ENCODE measurements at places on chromosomes 3 and 15.

- no peak for DNase-seq
These were observed 287.0 kb downstream of the SI start for GRCh38 chr3:164791263-164791662.

- DNase-seq, result no peak
These were observed 37.2 kb upstream of the CSPG4 start for GRCh38 chr15:75749820-75750219.

DNA sequence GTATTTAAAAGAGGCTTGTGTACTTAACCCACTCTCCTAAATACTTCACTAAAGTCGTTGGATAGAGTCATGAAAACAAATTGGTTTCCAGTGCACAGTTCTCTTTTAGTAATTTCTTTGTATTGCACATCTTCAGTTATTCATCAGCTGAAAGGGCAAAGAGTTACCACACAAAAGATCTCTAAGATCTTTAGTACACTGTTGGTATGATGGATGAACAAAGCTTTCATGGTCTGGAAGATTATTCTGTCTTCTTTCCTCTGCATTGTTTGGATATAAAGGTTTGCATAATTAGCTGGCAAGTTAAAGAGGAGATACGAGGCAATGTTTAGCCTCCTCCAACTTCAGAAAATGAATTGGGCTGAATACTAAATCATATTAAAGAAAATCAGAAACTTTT is 40.5 kb downstream of the BCHE start:
- DNase-seq, result no peak

GRCh38 chr3:191549357-191549756 is 88.4 kb downstream of the PYDC2 start:
- DNase-seq, result no peak

DNA sequence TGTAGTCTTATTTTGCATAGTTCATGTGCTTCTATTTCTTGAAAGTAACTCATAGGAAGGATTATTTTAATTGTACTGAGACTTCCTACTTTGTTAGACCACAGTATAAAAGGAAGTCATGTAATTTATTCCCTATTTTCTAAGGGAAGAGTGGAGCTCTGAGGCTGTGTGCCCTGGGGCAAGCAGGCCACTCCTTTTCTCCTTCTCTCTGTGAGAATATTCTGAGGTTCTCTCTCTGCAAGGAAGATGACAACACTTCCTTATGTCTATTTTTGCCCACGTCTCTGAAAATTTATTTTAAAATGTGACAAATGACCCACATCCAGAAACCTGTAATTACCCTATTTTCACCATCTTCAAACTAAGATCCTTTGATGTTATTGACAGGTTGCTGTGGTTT is 11.0 kb downstream of the KCTD6 start:
- no peak for DNase-seq

DNA sequence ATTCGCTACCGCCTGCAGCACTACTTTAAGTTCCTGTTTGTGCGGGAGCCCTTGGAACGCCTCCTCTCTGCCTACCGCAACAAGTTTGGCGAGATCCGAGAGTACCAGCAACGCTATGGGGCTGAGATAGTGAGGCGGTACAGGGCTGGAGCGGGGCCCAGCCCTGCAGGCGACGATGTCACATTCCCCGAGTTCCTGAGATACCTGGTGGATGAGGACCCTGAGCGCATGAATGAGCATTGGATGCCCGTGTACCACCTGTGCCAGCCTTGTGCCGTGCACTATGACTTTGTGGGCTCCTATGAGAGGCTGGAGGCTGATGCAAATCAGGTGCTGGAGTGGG is 995 bp downstream of the CHST14 start:
- DNase-seq, result no peak

DNA sequence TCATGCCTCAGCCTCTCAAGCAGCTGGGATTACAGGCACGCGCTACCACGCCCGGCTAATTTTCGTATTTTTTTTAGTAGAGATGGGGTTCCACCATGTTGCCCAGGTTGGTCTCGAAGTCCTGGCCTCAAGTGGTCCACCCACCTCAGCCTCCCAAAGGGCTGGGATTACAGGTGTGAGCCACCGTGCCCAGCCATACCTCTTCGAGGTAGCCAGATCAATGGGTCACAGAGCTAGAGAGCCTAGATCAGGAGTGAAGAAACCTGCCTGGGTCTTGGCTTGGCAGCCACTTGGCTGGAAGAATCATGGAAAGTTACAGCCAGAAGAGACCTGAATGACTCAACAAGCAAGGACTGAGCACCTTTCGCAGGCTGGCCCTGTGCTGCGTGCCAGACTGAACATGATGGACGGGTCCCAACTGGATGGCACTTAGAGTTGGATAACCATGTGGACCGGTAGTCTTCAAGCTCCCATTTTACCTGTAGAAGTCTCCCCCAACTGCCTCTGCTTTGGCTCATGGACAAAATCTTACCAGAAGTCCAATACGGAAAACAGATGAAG is 29.7 kb downstream of the GNB5 start:
- no peak for DNase-seq

- DNase-seq, result peak; percentile 33
These were observed 15.3 kb upstream of the EPHB3 start for GRCh38 chr3:184546252-184546651.

DNA sequence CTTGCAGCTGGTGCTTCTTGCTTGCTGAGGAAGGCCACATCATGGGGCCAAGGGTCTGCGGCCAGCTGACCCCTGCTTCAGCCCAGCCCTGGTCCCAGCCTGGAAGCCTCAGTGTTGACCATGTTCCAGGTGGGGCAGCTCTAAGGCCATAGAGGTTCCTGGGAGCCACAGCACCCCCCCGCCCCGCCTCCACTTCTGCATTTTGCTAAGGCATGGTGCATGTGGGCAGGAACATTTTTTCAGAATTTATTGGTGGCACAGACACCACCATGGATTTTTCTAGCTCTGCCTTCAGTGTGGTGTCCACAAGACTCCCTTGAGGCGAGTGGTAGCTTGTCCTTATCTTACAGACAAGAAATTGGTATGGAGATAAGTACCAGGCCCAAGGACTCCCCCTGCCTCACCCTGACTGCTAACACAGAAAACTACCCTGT is 1.9 kb upstream of the CHST14 start:
- no peak for DNase-seq

DNA sequence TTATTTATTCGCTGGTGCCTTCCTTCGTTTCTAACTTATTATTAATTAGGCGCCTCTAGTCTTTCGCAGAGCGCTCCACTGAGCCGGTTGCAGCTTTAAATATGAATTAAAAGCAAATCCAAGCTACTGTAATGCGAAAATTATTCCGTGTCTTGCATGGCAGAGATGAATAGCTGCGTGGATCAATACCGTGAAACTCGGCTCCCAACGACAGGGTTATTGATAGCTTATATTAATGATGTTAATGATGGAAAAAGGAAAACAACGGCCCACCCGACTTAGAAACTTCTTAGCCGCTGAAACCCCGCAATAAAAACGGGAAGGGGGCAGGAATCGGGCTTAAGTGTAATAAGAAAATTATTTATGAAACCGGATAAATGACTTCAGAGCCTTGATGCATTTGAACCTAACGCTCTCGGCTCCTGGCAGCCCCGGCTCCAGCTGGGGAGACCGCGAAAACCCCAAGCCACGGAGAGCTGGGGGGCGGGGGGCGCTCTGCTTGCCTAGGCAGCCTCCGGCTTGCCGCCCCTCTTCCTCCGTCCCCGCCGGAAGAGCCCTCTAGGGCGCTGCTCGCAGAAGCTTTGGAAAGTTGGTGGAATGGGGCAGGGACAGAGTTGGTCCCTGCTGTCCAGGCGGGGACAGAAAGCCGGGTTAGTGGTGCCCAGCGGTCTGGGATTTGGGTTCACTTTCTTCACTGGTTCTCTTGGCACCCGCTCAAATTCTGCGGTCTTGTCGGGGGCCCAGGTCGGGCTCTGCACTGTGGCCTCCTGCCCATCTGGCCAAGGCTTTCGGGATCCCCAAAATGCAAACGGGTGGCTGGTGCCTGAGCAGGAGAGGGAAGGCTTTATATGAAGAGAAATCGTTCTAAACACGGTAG is 7.7 kb upstream of the ONECUT1 start:
- DNase-seq, result no peak

- DNase-seq, result no peak
These were observed at the start of gene ACAN for GRCh38 chr15:88803241-88803919. ACAN (plus strand) TSS chr15:88803436; CDS start chr15:88836207, 32,771 bp downstream.

DNA sequence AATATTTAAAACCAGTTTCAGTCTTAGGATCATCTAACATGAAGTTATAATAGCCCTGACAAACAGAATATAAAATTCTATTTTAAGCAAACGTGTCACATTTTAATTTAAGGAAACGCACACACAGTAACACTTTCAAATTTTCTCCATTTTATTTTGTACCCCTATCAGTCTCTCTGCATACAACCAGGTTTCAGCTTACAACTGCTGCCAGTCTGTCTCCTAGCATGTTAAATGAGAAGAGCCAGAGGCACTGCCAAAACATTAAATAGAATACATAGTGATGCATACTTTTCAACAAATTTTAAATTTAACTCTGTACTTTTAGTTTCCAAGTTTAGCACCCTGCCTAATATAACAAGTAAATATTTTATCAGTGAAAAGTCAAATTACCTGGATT is 60.8 kb downstream of the UACA start:
- no peak for DNase-seq

GRCh38 chr15:80059786-80060355 is 395 bp downstream of the ZFAND6 start:
- no peak for DNase-seq

- no peak for DNase-seq
These were observed 38.6 kb downstream of the CLEC3B start for GRCh38 chr3:45064512-45065372.

DNA sequence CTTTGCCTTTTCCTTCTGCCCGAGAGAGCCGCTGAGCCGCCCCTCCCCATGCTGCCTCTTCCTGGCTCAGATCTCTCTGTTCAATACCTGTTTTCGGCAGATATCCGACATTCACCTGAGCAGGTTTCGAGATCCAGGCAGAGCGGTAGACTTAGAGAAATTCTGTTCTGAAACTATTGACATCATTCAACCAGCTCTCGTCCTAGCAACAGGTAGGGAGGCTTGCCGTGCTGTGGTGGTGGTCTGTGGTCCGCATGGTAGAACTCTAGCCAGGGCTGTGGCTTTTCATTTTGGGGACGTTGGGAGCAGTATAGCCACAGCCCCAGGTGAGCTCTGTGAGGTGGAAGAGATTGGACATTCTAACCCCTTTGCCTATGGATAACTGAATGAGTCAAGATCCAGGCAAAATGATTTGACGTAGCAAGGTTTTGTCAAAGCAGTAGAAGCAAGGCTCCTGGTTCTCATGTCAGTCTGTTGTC is 810 bp downstream of the TMEM62 start:
- no peak for DNase-seq

DNA sequence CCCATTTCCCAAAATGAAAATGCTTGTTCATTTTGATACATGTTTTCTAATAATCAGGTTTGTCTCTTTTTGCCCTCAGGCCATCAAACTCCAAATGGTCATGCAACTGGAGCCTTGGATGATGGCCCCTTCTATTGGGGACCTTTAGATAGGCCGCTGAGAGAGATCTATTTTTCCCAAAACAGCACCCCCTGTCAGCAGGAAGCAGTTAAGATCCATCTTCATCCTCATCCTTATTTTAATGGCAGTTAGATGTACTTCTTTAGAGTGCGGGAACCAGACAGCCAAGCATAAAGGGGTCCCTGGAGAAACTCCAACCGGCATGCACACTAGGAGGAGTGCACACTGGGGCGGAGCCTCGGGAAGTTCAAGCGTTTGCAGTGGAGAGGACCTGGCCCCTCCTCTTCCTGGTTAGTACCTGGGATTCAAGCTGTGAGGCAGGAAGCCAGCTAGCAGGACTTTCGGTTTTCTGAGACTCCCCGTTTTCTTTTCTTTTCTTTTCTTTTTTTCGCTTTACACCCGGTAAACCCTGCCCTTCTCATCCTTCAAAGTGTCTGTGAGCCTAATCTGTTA is 31.9 kb upstream of the STRIT1 start:
- no peak for DNase-seq

DNA sequence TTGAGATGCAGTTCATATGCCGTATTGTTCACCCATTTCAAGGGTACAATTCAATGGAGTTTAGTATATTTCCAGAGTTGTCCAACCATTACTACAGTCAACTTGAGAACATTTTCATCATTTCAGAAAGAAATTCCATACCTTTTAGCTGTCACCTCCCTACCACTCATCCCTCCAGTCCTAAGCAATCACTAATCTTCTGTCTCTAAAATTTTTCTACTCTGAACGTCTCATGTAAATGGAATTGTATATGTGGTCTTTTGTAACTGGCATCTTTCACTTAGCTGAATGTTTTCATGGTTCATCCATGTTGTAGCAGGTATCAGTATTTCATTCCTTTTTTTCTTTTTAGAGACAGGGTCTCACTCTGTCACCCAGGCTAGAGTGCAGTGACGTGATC is 51.1 kb downstream of the CMTM7 start:
- DNase-seq, result no peak

DNA sequence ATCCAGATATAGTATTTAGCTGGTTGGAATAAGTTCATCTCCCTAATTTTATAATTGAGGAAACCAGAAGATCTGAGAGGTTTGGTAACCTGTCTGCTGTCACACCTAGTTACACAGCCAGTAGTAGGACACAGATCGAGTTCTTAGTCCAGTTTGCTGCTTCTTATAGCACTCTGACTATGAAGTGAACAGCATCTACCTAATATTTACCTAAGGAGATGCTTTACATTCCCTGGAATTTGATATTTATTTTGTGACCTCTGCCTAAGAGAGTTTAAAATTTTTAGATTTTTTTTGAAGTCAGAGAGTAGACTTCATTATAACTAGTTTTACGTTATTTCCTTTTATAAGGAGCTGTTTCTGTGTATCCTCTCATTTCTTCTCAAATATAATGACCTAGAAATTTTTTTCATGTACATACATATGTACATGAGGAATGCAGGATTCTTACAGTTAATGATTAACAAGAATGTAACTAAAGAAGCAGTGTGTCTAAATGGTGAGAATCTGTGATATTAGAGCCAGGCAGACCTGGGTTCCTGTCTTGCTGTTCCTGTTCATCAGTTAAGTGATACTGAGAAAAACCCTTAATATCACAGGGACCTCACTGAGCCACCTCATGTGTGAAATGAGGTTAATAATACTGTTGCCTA is 4.3 kb downstream of the ARHGEF26 start:
- DNase-seq, result no peak

DNA sequence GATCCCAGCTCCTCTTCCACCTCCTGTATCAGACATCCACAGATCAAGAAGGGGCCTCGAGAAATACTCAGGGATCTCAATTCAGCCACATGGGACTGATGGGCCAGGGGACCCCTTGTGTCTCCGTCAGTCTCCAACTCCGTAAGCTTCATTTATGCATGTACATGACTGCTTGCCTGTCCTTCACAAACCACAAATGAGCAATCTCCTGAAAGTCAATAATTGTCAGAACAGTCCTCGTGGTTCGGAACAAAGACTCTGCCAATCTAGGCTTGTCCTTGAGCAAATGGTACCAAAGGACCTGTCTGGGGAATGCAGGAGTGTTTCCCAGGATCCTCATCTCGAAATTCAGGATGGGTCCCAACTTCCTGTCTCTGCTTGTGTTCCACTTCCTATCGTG is 20.8 kb downstream of the SLC12A8 start:
- no peak for DNase-seq

Data from hippocampal formation (tissue), 2 donors.